Activated CD4-positive, alpha-beta T cell treated with anti-CD3 and anti-CD28 coated beads for 36 hours (primary cell): ENCODE measurements at places on chromosomes 12 and 14.
A peak's percentile ranks its signal among the peaks of the same experiment; 100 is the strongest.

GRCh38 chr14:81246461-81247270 lies 25.9 kb upstream of the GTF2A1 start:
- H3K4me1 ChIP-seq = no peaks in the 10 kb centered on the region
- peak; percentile 9 for DNase-seq
- H3K27me3 ChIP-seq = no peaks in the 10 kb centered on the region
- H3K27ac ChIP-seq = no peak overlapping the region
- H3K4me3 ChIP-seq = no peak overlapping the region

DNA sequence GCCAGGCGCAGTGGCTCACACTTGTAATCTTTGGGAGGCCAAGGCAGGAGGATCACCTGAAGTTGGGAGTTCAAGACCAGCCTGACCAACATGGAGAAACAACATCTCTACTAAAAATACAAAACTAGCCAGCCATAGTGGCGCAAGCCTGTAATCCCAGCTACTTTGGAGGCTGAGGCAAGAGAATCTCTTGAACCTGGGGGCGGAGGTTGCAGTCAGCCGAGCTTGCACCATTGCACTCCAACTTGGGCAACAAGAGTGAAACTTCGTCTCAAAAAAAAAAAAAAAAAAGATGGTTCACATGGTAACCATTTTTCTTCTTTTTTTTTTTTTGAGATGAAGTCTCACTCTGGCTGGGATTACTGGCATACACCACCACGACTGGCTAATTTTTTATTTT lies 35.3 kb downstream of the SLC2A14 start:
- no peak overlapping the region for H3K4me3 ChIP-seq
- H3K27me3 ChIP-seq = peaks cover 4% of the 10 kb centered on the region
- no peaks in the 10 kb centered on the region for H3K36me3 ChIP-seq
- no peak for DNase-seq
- H3K27ac ChIP-seq = no peak overlapping the region
- peaks cover 2% of the 10 kb centered on the region for H3K4me1 ChIP-seq

- DNase-seq = no peak
- H3K36me3 ChIP-seq = no peaks in the 10 kb centered on the region
- no peak overlapping the region for H3K4me3 ChIP-seq
- H3K27me3 ChIP-seq = no peaks in the 10 kb centered on the region
These were observed 77.5 kb upstream of the KRAS start for GRCh38 chr12:25328072-25328712.

DNA sequence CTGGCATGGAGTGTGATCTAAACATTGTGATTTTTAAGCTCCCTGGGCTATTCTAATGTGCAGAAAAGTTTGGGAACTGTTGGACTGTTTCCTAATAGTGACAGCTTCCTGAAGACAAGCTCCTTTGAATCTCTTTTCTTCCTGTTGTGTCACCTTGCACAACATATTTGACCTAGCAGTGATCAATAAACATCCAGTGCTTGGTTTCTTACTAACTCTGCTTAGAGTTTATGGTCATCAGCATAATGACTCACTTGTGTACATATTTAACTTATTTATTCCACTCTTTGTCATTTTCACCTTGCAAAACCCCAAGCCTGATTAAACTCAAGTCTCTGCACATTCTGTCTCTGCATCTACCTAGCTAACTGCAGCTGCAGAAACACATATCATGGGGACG lies 27.3 kb upstream of the TBC1D30 start:
- no peak overlapping the region for H3K4me3 ChIP-seq
- no peak overlapping the region for H3K27ac ChIP-seq
- H3K4me1 ChIP-seq = no peaks in the 10 kb centered on the region
- DNase-seq = no peak
- H3K27me3 ChIP-seq = peaks cover 16% of the 10 kb centered on the region
- H3K36me3 ChIP-seq = no peaks in the 10 kb centered on the region

DNA sequence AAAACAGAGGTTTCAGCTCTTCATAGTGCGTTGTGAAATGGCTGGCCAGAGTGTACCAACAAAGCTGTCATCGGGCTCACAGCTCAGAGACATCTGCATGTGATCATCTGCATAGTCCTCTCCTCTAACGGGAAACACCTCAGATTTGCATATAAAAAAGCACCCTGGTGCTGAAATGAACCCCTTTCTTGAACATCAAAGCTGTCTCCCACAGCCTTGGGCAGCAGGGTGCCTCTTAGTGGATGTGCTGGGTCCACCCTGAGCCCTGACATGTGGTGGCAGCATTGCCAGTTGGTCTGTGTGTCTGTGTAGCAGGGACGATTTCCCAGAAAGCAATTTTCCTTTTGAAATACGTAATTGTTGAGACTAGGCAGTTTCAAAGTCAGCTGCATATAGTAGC lies 14.3 kb upstream of the PAPLN start:
- H3K4me3 ChIP-seq = no peak overlapping the region
- peaks cover 21% of the 10 kb centered on the region for H3K4me1 ChIP-seq
- H3K27ac ChIP-seq = peak overlapping the region; percentile 74
- peaks cover 38% of the 10 kb centered on the region for H3K36me3 ChIP-seq
- H3K27me3 ChIP-seq = no peaks in the 10 kb centered on the region

- peak; percentile 70 for DNase-seq
- H3K36me3 ChIP-seq = no peaks in the 10 kb centered on the region
- H3K27ac ChIP-seq = no peak overlapping the region
- H3K4me1 ChIP-seq = no peaks in the 10 kb centered on the region
- no peak overlapping the region for H3K4me3 ChIP-seq
These were observed 226.3 kb upstream of the NOS1 start for GRCh38 chr12:117587631-117588287.

DNA sequence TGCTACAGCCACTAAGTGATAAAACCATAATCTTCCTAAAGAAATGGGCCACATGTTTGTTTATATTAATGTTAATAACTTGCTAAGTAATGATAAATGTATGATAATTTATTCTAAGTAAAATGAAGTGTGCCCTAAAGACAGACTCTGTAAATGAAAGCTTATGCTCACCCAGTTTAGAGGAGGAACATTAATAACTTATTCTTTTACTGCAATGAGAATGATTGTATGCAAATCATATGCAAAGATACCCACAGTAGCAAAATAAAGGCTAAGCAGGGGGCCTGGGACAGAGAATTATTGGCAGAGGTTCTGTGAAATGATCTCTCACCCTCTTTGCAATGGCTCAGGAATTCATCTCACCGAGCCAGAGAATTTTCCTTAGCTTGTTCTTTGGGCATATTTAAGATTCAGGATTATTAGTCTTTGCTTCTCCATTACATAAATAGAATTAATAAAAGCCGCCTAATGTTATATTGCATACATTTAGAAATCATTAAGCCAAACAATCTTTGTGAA lies 75.9 kb downstream of the TMEM132D start:
- no peaks in the 10 kb centered on the region for H3K4me1 ChIP-seq
- H3K36me3 ChIP-seq = no peaks in the 10 kb centered on the region
- H3K4me3 ChIP-seq = no peak overlapping the region

DNA sequence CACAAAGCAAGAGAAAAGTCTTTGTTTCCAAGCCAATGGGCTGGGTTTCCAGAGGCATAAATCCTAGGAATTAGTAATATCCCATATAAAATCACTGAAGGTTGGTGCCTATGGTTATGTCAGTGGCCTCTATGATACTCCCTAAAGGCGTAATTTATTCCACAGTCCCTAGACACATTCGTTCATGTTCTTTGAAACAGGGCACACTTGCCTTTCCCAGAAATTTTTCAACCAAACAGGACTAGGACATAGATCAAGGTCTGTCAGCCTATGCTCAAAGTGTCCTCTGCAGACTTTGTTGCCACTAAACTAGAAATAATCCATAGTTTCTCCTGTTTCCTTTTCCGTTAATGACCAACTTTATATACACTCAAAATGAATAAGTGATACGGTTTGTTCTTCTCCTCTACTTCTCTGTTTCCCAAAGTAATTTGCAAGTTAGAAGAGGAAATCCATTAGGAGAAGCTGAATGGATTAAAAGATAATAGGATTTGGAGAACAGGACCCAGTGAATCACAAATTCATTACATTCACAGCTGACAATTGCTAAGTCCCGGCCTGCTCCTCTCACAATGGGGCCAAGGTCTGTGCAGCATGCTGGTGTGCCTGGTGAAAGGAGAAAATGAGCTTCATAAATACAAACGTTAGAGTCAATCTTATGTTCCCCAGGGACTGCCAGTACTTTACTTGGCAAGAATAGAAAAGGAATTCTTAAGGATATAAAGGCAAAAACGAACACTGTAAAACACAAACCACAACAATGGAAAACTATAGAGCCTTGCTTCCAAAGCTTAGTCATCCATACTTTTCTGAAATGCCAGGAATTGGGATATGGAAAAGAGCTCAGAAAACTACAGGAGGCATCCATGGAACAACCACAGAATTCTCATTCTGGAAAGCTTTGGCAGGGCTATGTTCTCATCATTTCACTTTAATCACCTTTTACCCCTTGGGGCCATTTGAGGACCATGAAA lies 966.2 kb downstream of the NRXN3 start:
- no peak overlapping the region for H3K4me3 ChIP-seq
- no peak overlapping the region for H3K27ac ChIP-seq
- H3K4me1 ChIP-seq = no peaks in the 10 kb centered on the region
- DNase-seq = no peak

DNA sequence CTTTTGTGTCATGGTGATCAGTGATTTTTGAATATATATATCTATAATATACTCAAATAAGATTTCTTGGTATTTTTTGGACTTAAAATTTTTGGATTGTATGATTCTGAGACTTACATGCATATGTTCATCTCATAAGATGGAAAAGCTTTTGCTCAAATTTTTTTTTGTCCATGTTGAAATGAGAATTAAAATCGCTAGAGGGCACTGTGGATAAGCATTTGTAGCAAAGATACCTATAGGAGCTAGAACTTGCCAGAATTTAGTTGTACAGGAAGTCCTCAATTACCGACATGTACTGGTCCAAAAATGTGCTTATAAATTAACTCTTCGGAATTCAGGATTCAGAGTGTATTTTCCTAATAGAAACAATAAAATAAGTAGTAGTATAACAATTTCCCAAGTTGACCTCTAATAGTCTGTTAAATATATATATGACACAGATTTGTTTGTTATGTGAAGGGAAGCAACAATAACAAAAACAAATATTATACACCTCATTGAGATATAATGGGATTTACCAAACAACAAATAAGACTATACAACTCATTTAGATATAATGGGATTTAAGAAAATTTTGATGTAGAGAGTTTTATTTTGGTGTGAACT lies 179.6 kb downstream of the TMEM117 start:
- H3K27me3 ChIP-seq = no peaks in the 10 kb centered on the region
- no peak overlapping the region for H3K27ac ChIP-seq
- H3K36me3 ChIP-seq = no peaks in the 10 kb centered on the region
- H3K4me1 ChIP-seq = no peaks in the 10 kb centered on the region
- no peak overlapping the region for H3K4me3 ChIP-seq
- no peak for DNase-seq

DNA sequence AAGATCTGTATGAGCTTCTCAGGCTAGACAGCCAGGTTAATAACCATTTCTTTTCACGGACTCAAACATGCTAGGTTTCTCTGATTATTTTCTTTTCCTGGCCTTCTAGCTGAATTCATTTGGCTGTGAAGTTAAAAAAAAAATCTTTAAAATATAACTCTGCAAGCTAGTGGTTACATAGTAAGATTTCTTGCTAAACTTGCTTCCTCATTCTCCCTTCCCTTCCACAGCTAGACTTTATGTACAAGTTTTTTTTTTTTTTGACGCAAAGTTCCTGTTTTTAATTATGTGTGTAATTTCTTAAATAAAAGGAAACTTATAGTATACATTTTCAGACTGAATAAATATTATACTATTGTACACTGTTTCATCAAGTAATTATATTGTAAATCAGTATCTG lies 145.4 kb downstream of the TMTC2 start:
- no peaks in the 10 kb centered on the region for H3K27me3 ChIP-seq
- H3K36me3 ChIP-seq = no peaks in the 10 kb centered on the region
- H3K27ac ChIP-seq = no peak overlapping the region
- H3K4me3 ChIP-seq = no peak overlapping the region
- no peaks in the 10 kb centered on the region for H3K4me1 ChIP-seq
- no peak for DNase-seq

DNA sequence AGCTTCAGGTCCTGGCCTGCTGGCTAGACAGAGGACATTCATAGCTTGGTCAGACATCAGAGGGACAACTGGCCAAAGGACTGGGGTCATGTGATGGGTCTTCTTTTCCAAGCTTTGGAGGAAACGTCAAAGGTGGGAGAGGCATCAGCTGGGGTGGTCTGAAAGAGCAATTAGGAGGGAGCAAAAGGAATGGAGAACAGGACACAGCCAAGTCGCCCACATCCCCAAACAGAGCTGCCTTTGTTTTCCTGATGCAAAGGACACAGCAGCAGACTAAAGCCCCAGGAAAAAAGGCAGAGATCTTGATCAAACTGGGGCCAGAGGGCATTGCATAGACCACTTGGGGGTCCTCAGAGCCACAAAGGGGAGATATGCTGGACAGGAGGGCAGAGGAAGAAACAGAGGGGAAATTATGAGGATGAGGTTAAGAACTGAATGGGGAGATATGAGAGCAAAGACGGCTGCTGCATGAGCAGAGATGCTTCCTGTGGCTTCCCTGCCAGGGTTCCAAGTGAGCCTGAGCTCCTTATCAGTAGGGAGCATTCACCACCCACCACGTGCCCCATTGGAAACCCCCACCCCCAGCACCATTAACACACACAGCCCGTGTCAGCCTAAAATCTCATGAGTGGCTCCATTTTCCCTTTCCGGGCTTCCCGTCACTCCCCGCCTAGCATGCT lies 62.4 kb downstream of the ANO2 start:
- no peaks in the 10 kb centered on the region for H3K36me3 ChIP-seq
- DNase-seq = no peak
- H3K4me1 ChIP-seq = no peaks in the 10 kb centered on the region

DNA sequence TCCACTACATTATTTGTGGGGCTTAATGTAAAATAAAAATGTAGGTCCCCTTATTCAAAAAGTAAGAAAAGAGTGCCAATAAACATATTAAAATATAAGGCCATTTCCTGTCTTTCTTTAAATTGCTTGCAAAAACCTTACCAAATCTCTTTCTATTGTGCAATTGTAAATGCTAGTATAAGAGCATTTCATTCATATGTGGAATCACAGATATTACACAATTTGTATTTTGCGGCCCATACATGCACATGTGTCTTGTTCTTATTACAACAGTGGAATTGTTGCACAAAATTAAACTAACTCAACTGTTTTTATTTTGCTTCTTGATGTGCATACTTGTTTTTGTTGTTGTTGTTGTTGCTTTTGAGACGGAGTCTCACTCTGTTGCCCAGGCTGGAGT lies 20.1 kb upstream of the CRADD start:
- H3K4me3 ChIP-seq = no peak overlapping the region
- no peaks in the 10 kb centered on the region for H3K36me3 ChIP-seq
- no peak for DNase-seq
- no peak overlapping the region for H3K27ac ChIP-seq

- no peak overlapping the region for H3K4me3 ChIP-seq
- no peak overlapping the region for H3K27ac ChIP-seq
- peak; percentile 52 for DNase-seq
- no peaks in the 10 kb centered on the region for H3K36me3 ChIP-seq
- no peaks in the 10 kb centered on the region for H3K27me3 ChIP-seq
These were observed 231.2 kb downstream of the AKAP6 start for GRCh38 chr14:32560209-32560857.
